ENCODE measurements at places on chromosomes 3 and 15.

DNA sequence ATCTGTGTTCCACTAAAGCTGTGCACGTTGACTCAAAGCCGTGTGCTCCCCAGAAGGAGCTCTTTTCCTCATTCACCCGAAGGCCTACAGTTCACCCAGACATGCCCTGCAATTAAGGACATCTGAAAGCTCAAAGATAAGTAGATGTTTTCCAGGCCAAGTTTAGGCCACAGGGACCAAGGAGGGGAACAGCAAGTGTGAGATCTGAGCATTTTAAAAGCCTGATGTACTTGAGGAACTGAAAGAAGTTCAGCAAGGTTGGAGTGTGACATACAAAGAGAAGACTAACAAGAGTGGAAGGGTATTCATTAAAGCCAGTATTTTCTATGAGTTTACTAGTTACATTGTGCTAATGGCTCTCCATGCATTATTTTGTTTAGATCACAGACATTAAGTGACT is 68.0 kb downstream of the CASR start:
- DNase-seq, result no peak

GRCh38 chr3:53155760-53156159 is 5.2 kb upstream of the PRKCD start:
- peak; percentile 42 for DNase-seq

- no peak for DNase-seq
Observed at GRCh38 chr3:107216711-107217110, 160.5 kb upstream of the CCDC54 start.

- DNase-seq, result no peak
Observed at GRCh38 chr3:131501949-131502348, 822 bp downstream of the MRPL3 start.

DNA sequence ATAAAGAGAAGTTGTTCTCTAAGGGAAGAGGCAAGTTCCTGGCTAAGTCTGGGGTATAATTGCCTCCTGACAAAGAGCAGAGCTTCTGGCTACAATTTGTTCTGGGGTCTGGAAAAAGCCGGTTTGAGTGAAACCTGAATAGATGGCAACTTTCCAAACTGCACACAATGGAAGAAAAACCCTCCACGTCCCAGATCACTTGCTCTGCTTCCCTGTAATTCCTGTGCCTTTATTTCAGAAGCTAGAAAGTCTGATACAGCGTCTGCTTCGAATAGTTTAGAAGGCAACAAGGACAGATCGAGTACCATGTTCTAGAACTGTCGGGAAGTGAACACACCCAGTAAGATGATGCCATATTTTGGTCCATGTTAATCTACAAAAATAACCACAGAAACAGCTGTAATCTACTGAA is 1.6 kb upstream of the WDR82 start:
- DNase-seq, result peak; percentile 65

DNA sequence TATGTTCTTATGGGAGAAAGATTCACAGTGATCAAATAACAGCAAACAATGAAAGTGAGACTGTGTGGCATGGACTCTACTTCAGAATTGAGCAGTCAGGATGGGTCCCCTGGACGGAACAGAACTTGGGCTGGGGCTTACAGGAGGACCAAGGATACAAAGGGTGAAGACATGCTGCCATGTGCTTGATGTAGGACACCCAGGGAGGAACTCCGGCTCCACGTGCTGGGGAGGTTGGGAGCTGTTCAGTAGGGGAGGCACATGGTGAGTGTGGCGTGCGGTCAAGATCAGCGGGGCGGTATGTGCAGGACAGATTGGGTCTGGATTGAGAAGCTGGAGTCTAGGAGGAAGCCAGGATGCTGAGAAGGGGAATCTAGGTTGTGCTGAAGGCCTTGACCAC is 32.6 kb downstream of the PPCDC start:
- DNase-seq, result no peak

DNA sequence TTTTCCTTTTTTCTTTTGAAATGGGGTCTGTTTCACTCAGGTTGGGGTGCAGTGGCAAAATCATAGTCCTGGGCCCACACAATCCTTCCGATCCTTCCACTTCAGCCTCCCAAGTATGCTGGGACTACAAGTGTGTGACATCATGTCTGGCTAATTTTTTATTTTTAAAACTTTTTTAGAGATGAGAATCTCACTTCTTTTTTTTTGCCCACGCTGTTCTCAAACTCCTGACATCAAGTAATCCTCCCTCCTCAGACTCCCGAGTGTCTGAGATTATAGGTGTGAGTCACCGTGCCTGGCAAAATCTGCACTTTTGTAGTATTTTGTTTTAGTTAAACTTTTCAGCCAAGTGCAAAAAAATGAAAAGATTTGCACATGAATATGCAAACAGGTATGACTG is 171.0 kb downstream of the FNDC3B start:
- no peak for DNase-seq

DNA sequence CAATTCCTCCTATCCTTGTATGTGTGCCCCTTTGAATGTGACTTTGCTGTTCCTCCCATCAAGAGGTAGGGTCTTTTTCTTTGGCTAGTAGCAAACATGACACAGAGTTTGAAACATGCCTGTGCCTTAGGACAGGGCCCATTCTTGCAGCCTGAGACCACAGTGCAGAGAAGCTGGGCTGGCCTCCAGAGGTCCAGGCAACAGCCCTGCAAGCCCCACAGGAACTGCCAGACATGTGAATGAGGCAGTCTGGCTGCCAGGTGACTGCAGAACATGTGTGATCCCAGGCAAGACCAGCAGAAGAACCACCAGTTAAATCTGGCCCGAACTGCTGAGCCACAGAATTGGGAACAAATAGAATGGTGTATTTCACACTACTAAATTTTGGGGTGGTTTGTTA is 1.2 kb upstream of the HGD start:
- DNase-seq, result no peak

- DNase-seq, result no peak
Observed at GRCh38 chr3:8987645-8988383, 24.5 kb upstream of the RAD18 start.

- DNase-seq, result peak; percentile 43
Observed at GRCh38 chr15:85329561-85330422, 50.6 kb upstream of the AKAP13 start.

DNA sequence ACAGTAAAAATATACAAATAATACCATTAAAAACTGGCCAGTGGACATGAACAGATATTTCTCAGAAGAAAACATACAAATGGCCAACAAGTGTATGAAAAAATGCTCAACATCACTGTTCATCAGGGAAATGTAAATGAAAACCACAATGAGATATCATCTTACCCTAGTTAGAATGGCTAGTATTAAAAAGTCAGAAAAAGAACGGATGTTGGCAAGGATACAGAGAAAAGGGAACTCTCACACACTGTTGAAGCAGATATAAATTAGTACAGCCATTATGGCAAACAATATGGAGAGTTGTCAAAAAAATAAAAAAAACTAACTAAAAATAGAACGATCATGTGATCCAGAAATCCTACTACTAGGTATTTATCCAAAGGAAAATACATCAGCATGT is 222.7 kb upstream of the NAALADL2 start:
- no peak for DNase-seq

GRCh38 chr3:129120254-129121004 is 1.2 kb downstream of the RAB43 start:
- DNase-seq, result peak; percentile 85

GRCh38 chr3:160981217-160981938 is 123.8 kb downstream of the B3GALNT1 start:
- no peak for DNase-seq

DNA sequence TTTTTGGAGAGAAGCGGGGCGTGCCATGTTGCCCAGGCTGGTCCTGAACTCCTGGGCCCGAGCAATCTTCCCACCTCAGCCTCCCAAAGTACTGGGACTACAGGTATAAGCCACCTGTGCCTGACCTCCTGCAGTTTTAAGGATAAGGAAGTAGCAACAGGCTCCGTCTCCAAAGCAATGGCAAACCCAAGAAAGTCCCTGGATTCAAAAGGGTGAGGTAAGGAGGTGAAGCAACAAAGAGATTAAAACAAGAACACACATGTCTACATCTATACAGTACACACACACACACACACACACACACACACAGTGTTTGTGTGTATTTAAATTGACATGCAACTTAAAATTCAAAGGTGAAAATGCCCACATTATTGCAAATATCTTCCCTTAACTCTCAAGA is 58.9 kb downstream of the ABCC5 start:
- no peak for DNase-seq

GRCh38 chr3:193873426-193874201 is 262.3 kb upstream of the HES1 start:
- no peak for DNase-seq

GRCh38 chr3:15071699-15072098 is 6.6 kb upstream of the MRPS25 start:
- DNase-seq, result no peak

GRCh38 chr15:74793135-74794028 is 11.5 kb downstream of the CSK start:
- DNase-seq, result no peak

- DNase-seq, result no peak
Observed at GRCh38 chr3:122572940-122573412, 4.5 kb upstream of the PARP15 start.

DNA sequence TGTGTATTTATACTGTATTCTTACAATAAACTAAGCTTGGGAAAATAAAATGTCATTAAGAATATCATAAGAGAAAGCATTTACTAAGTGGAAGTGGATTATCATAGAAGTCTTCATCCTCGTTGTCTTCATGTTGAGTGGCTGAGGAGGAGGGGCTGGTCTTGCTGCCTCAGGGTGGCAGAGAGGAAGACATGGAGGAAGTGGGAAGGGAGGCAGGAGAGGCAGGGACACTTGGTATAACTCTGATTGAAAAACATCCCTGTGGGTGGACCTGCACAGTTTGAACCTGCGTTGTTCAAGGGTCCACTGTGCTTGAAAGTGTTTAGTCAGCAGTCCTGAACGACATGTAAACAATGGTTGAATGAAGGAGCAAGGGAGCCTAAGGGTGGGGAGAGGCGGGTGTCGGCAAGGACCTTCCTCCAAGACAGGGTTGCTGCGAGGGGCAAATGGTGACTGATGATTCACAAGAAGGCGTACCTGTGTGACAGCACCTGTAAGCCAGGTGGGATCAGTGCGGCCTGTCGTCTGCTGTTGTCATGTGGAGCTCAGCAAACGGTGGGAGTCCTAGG is 103.8 kb upstream of the KLF13 start:
- no peak for DNase-seq

DNA sequence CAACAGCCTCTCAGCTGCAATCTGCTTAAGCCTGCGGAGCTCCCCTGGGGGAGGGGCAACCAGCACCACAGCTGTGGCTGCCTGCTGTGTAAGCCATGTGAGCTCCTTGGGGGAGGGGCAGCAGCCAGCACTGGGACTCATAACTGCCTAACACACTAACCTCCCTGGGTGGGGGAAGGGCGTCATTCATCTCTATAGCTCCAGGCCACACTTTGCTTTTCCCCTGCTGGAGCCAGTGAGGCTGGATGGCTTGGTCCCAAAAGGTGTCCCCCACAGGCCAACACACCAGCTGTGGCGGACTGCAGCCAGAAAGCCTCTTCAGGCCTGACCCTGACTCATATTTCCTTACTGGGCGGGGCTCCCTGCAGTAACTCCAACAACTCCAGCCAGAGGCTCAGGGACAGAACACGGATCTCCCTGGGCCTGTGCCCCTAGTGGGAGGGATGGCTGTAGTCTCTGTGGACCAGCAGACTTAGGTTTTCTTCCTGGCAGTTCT is 129.8 kb downstream of the PPM1L start:
- DNase-seq, result peak; percentile 3

DNA sequence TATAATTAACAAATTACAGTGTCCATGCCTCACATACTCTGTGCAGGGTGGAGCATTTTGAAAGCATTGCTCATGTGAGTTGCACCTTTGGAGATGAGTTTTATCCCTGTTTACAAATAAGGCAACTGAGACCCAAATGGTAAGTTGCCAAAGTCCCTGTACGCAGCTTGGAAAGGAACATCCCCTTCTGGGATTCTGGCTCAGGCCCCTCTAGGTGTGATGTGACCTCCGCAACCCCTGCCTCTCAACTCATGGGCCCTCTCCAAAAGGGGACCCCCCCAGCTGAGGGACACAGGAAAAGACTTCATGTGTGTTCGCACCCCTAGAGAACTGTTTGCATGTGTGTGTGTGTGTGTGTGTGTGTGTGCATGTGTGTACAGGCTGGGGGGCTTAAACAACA is 25.3 kb downstream of the PRR20G start:
- no peak for DNase-seq

DNA sequence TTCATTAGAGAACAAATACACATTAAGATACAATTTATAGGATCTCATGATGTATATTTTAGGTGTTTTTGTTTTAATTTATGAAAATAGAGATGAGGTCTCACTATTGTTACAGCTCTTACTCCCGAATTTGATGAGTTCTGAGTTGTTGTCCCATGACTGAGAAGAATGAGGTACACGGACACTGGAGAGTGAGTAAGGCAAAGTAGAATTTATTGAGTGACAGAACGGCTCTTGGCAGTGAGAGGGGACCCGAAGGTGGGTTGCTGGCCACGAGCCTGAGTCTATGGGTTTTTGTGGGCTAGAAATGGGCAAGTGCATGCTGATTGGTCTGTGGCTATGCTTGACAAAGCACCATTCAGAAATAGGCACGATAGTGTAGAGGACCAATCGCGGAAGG is 3.1 kb upstream of the RNF168 start:
- no peak for DNase-seq

DNA sequence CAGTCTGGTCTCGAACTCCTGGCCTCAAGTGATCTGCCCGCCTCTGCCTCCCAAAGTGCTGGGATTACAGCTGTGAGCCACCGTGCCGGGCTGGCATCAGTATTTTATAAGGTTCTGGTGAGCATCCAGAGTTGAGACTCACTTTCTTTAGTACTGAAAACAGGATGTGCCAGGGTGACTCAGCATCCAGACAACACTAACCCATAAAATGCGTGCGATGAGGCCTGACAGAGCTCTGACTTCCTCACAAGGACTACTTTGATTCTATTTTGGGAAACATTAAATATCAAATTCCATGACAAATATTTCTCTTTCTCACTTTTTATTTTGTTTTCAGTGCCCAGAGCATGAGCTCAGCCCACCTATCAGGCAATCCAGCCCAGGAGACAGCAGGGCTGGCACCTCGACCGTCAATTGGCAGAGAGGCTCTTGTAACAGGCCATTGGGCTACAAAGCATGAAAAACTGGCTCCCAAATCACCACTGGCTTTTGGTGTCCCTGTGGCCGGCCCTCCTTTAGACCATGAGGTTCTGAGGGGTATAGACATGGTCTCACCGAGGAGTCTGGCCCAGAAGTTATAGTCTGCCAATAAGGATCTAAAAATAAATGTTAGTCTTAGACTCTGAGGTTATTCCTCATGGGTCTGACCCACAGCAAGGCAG is 75.0 kb downstream of the FEM1B start:
- no peak for DNase-seq

GRCh38 chr3:195596765-195597171 is 13.0 kb upstream of the APOD start:
- no peak for DNase-seq

- no peak for DNase-seq
Observed at GRCh38 chr3:13414040-13414729, 5.9 kb downstream of the NUP210 start.

DNA sequence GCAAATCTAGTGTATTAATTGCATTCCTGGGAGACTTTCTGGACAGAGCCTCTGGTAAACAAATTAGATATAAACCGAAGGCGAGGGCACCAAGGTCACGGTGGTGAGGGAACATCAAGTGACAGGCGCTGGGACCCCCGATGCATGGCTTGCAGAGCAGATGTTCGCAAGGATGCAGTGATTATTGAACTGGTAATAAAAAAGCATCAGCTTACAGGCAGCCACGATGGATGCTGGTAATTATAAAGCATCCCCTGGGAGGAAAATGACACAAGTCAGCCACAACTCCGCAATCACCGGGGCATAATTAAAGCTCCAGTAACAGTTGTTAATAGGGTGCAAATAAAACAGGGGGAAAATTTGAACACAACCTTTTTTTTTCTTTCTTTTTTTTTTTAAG is 231.1 kb upstream of the DPH6 start:
- no peak for DNase-seq

All from urinary bladder (tissue), 4 donors.